Stimulated activated CD8-positive, alpha-beta memory T cell treated with anti-CD3 and anti-CD28 coated beads, Interleukin-4, amount 100 ng/mL, for 1 hour (primary cell): ENCODE measurements at places on chromosomes 4 and X.

DNA sequence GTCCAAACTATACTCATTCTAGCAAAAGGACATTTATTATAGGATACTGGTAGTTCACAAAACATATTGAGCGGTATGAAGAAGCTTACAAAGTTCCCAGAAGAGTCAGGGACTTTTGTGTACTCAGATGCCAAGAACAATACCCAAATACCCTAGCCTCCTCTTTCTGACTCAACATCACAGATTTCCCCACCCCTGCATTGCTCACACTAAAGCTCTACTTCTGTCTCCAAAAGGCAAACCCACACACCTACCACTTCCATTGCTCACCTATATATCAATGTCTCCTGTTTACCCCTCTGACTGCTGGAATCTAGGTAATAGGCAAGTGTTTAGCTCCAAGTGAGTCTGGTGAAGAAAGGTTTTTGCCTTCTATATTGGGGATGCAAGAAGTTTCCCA, 100.7 kb upstream of the HCCS start:
- DNase-seq: no peak

GRCh38 chr4:8647626-8648025, 55.1 kb downstream of the CPZ start:
- DNase-seq: no peak

DNA sequence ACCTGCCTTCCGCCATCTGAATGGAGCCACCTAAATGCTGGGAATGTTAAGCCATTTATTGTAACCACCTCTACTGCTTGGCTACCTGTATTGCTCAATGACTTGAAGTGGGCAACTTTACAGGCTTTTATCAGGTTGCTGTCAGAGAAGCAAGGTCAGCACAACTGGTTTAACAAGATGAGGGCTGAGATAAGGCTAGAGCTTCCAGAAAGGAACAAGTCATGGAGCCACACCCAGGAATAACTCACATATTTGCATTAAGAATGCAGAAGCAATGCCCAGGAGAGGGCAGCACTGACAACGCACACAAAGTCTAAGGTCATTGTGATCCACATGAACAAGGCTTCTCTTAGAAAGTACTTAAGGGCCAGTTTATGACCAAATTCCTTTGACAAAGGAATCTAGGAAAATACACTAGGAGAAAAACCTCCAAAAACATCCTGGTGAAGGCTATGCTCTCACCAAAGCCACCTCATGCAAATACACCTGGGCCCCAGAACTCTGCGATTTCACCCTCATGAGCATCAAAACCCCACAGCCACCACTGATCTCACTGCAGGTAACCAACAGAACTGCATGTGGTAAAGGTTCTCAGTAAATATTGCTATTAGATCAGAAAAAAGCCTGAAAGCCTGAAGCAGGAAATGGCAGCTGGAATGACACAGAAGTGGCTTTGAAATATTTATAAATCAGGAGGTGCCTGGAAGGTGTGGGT, 15.0 kb upstream of the STS start:
- DNase-seq: no peak

- no peak for DNase-seq
Measured at GRCh38 chr4:85756938-85757337, 282.0 kb downstream of the ARHGAP24 start.

DNA sequence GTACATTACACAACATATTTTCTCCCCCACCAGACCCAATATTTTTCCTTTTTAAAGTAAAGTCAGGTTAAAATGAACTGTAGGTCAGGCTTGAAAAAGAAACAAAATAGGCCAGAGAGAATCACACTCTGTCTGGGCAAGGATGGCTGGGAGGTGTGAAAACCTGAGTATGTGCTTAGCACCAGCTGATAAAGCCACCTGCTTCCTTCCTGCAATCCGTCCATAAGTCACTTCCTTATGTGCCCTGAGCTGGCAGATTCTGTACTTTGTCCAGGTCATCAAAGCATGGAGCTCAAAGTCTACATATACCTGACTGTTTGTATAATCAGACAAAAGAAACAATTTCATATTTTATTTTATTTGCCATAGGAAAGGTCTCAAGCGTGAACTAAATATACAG, 37.7 kb downstream of the ANTXR2 start:
- DNase-seq: peak; percentile 2

DNA sequence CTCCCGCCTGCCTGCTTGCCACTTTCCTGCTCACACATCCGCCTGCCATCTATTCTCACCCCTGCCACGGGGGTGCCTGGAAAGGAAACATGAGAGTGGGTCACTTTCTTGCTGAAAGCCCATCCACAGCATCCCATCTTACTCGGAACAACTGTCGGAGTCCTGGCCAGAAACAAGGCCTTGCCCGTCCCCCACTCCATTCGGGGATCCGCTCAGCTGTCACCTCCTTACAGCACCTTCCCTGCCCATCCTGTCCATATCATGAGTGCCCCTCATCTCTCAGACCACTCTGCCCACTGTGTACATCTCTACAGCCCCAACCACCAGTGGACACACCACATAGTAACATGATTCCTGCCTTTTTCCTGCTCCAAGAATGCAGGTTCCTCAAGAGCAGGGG, 6.4 kb downstream of the EVC2 start:
- DNase-seq: no peak

DNA sequence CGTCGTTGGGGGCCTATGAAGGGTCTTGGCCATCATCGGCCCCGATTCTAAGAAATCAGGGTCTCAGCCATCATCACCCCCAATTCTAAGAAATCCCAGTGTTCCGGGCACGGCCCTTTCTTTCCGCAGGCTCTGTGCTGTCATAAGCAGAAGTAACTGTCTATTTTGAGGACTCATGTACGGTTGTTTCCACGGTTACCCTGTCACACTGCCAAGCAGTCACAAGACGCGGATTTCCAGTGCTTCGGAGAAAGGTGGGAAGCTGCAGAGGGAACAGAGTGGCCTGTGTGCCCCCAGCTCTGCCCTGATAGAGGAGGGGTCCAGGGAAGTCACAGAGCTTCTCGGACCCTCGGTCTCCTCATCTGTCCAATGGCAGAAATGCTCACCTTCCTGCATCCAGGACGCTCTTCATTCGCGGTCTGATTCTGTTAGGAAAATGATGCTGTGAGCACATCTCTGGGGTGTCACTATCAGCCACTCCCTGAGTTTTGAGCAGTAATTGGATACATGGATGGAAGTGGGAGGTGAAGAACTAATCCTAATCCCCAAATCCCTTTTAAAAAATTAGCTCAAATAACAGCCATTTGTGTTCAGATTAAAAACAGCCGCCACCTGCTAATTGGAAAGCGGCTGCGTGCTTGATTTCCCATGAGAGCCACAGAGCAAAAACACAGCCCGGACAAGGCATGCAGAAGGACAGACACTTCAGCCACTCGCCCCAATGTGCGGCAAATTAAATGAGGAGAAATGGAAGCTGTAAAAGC, 73.1 kb downstream of the WFS1 start:
- DNase-seq: no peak
